ENCODE measurements at places on chromosomes 4 and X.

DNA sequence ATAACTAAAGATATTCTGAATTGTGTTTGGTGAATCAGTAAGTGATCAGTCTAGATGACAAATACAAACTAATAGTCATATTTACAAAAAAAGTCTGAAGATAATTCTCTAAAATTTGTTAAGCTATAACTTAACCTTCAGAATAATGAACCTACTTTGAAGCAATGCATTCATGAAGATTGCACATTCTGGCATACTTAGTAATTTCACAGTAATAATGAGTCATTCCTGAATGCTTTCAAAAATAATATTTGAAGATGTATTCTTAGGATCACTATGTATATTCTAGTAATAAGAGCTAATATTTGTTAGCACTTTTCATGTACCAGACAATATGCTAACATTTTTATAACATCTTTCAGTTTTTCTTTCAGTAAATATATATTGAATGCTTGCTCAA is 756.7 kb upstream of the SLIT2 start:
- no peak for DNase-seq

- DNase-seq: no peak
These were observed 4.8 kb downstream of the CXCL3 start for GRCh38 chr4:74033739-74034138.

DNA sequence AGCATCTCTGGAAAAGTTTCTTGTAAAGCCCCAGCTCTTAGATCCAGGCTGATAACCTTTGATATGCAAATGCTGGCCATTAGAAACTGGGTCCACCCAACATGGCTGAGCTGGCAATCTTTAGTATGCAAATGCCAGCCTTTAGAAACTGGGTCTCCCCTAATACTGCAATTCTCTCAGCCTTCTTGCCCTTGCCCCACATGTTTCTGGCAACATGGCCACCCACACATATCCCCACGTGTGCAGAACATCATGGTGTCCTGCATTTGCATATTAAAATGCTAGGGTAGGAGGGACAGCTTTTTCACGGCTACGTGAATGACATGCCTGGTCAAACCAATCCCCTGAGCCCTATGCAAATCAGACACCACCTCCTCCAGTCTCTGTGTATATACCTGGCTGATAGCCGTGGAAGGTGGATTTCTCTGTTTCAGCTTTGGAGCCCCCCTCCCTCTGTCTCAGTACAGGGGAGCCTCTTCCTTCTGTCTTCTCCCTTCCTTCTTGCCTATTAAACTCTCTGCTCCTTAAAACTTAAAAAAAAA is 344.0 kb upstream of the NWD2 start:
- DNase-seq: no peak

- no peak for DNase-seq
These were observed 306.2 kb upstream of the SLIT2 start for GRCh38 chr4:19945501-19945900.

DNA sequence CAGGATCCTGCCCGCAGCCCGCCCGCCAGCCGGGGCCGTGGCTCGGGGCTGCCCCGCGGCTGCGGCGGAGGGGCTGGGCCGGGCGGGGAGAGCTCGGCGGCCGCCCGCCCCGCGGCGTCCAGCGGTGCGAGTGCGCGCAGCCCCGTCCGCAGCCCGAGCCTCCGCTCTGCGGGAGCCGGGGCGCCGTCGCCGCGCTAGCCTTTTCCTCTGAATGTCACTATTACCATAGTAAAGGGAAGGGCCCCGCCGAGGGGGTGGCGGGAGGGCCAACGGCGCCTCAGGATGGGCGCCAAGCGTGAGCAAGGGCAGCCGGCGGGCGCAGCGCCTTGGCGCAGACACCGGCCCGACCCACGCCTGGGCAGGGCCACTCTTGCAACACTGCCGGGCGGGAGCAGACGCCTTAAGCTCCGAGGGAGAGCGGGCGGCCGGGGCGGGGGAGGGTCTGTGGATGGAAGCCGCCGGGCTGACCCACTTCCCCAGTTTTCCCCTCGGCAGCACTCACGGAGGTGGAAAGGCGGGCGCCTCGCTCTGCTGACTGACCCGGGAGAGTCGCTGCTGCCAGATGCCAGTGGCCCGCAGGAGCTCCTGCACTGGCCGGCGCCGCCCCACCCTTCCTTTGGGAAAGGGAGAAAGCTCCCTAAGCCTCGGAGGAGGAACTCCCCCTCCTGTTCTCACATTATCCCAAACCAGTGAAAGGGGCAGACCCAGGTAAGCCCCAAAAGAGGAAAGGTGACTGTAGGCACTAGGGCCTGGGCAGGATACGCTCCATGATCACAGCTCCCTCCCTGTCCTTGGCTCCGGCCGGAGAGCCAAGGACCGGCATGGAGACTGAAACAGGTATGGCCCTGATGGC is 329.4 kb downstream of the HNRNPD start:
- no peak for DNase-seq

- no peak for DNase-seq
These were observed 2.9 kb downstream of the KLHL15 start for GRCh38 chrX:24023972-24024669.

DNA sequence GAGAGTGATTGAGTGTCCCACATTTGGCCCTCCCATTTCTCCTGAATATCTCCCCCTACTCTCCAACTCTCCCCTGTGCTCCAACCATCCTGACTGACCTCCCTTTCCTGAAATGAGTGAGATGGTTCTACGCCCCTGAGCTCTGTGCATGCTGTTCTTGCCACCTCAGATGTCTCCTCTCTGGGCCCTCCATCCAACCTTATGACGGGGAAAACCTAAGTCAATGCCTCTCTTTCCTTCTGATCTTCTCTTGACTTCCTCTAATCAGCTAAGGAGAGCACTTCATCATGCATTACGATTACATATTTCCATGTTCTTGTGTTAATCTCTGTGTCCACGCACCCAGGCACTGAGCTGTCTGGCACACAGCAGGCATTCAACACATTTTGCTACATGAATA is 1.1 kb upstream of the TNIP3 start:
- DNase-seq: no peak

DNA sequence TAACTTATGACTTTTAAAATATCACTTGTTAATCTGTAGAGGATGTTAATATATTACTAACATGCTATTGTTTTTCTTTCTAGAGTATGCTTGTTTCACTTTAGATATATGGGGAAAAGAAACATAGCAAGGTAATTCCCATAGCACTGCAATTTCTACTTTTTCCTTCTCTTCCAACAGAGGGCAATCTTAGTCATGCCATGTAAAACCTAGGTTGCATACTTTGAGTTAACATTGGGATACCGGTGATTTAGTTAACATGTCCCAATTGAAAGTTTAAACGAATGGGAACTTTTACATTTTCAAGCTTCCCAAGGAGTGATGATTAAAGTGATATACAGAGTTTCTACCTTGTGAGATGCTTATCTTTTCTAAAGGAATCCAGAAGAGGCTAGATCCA is 89.4 kb upstream of the IL13RA1 start:
- no peak for DNase-seq

- no peak for DNase-seq
These were observed 150.2 kb downstream of the CXXC4 start for GRCh38 chr4:104344342-104344980.

DNA sequence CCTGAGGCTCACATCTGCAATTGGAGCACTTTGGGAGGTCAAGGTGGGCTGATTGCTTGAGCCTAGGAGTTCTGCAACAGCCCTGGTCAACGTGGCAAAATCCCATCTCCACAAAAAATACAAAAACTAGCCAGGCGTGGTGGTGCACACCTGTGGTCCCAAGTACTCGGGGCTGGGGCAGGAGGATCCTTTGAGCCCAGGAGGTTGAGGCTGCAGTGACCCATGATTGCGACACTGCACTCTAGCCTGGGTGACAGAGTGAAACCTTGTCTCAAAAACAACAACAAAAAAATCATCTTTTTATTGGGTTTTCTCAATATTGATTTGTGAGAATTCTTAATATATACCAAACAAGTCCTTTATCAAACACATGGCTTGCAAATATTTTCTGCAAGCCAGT is 64.9 kb downstream of the ANKRD17 start:
- DNase-seq: no peak

GRCh38 chrX:11786862-11787261 is 28.8 kb downstream of the MSL3 start:
- no peak for DNase-seq

GRCh38 chr4:42466273-42466844 is 69.1 kb downstream of the SHISA3 start:
- no peak for DNase-seq

GRCh38 chrX:103831803-103832544 is at the start of gene RAB9B:
Gene RAB9B, minus strand, starts transcription at chrX:103832257. Its CDS starts 6,473 bp downstream, at chrX:103825784.
- peak; percentile 83 for DNase-seq

DNA sequence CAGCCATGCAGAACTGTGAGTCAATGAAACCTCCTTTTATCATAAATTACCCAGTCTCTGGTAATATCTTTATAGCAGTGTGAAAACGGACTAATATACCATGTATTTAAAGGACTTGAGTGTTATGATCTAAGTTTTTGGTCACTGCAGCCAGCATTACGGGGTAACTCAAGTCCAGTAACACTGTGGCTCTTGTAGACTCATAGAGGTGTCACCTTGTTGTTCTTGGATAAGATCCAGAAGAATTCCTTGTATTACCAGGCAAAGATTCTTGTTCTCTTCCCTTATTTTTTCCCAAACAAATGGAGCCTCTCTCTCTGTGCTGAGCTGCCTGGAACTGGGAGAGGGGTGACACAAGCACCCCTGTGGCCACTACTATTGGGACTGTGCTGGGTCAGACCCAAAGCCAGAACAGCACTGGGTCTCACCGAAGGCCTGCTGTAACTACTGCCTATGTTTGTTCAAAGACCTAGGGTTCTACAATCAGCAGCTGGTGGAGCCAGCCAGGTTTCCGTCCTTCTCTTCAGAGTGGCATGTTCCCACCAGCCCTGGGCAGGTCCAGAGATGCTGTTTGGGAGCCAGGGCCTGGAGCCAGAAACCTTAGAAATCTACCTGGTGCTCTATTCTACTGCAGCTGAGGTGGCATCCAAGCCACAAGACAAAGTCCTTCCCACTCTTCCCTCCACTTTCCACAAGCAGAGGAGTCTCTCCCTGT is 43.7 kb upstream of the MED14 start:
- DNase-seq: no peak

DNA sequence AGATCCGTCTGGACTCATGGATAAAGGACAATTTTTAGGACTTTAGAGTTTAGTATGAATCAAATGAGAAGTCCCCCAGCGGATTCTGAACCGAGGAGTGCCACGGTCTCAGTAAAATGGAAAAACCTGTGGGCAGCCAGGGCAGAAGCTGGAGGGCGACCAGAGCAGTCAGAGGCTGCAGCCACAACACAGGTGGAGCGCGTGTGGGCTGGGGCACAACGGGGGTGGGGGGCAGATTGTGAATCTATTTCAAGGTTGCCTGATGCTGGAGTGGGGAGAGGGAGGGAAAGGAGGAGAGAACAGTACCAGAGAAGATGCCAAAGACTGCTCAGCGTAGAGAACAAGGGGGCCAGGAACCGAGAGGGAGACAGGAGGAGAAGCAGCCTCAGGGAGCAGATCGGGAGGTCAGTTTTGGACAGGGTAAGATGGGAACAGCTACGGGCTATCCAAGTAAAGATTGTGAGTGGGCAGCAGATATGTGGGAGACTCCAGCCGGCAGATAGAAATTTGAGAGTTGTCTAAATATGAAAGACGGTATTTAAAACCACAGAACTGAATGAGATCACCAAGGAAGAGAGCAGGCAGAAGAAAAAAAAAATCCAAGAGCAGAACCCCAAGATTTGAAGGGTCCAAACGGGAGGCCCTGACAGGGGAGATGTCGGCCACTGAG is 9.5 kb downstream of the FAT1 start:
- no peak for DNase-seq

DNA sequence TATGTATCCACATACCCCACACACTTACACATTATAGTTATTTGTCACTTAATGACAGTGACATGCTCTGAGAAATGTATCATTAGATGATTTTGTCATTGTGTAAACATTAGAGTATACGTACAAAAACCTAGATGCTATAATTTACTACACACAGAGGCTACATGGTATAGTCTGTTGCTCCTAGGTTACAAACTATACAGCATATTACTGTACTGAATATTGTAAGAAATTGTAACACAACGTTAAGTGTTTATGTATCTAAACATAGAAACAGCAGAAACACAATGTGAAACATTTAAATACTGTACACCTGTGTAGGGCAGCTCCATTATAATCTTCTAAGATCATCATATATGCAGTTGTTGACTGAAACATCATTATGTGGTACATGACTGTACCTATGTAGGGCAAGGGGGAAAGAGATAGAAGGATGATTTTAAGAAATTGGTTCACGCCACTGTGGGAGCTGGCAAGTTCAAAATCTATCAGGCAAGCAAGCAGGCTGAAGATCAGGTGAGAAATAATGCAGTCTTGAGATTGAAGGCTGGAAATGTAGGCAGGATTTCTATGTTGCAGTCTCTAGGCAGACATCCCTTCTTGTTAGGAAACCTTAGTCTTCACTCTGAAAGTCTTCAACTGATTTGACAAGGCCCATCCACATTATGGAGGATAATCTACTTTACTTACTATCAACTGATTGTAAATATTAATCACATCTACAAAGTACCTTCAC is 78.0 kb upstream of the CPEB2 start:
- DNase-seq: no peak

- DNase-seq: no peak
These were observed 3.4 kb downstream of the PF4V1 start for GRCh38 chr4:73856518-73856917.

- DNase-seq: no peak
These were observed 86.5 kb downstream of the MAGED4 start for GRCh38 chrX:52271206-52271605.
